ENCODE measurements at places on chromosomes 6 and 20.

DNA sequence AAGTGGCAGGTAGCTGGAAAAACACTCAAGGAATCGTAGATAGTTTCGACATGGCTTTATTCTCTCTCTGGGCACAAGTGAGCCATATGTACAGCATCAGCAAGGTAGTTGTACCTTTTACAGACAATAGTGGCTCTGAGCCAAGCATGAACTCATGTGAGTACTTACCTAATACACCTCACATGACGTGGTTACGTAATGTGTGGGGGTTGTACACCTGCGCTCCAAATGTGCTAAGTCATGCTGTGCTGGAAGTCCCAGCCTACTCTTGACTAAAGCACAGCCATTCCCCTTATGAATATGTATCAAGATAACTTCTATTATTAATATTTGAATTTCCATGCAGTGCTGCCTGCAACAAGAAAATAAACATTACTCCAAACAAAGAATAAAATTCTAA, 78.8 kb upstream of the HMGN3 start:
- no peak for DNase-seq

DNA sequence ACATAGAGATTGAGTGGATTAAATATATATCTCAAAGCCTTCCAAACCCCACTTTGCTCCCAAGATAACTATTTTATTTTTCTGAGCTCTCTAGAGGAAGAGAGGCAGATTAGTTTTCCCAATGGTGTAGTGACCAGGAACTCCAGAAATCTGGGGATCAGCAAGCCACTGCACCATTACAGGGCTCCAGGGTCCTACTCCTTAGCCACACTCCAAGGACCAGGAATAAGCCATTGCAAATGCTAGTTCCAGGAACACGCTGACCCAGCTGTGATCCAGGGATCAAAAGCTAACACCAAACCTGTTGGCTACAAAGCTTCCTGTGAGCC, 97.7 kb upstream of the IYD start:
- no peak for DNase-seq

GRCh38 chr6:127365874-127366273, 22.5 kb upstream of the ECHDC1 start:
- DNase-seq: no peak

DNA sequence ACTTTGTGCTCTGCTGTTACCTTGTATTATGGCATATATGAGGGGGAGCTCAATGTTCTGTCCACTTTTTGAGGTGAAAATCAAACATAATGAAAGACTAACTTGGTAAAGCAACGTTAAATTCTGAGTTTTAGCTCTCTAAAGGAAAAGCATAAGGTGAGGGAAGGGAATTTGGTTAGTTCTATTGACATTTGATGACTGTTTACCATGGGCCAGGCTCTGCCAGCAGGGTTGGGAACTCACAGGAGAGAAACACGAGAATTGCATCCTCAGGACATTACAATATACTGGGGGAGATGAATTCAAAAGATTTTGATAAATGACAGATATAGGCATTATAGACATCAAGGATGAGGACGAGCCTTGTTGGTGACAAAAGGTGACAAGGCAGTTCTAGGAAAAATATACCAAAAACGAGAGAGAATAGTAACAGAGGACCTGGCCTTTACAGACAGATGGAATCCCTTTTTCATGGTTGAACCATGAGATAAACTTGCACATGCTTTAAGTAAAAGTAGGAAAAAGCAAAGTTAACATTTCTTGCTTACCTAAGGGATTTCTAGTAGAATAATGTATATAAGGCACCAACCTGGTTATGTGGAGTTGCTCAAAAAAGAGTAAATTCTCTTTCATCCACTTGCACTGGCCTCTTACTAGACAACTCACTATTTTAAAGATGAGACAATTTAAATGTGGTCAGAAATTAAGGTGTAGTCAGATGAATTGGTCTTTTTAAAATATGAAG, 191.4 kb downstream of the NKAIN2 start:
- no peak for DNase-seq

DNA sequence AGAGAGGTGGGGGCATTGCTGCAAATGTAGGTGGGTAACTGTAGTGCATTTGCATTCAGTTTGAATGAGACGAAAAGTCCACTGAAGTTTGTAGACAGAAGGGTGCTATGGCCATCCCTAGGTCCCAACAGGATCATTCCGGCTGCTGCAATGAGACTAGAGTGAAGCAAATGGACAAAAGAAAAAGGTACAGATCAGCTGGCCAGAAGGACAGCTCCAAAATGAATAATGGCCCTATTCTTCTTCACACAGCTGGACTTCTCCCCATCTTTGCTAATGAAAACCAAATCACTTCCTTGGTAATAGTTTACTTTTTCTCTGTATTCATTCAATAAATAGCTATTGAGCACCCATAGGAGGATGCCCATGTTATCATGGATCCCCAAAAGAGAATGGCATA, 56.4 kb upstream of the TPD52L1 start:
- DNase-seq: no peak

- DNase-seq: no peak
Observed at GRCh38 chr6:11495565-11496145, 41.9 kb upstream of the TMEM170B start.

DNA sequence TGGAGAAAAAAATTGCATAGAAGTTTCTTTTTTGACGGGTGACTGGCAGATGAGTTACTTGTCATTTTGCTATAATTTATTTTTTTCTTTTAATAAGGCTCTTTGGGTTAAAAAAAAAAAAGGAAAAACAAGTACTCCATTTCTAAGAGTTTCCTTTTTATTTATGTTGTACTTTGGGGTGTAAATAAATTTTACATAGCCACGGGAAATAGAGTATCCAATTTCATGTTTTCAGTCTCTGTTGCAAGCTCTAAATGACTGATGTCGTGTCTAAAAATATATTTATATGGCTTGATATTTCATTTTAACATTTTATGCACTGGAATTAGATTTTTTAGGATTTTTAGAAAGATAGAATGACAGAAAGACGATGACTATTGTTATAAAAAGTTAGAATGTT, 3.4 kb downstream of the EYA4 start:
- no peak for DNase-seq

All from CD4-positive, alpha-beta T cell treated with Interleukin-1 beta for 1 hour (primary cell).